ENCODE measurements at places on chromosomes 2 and 18.

- DNase-seq, result no peak
Observed at GRCh38 chr2:122029456-122029855, 274.0 kb downstream of the TSN start.

- no peak for DNase-seq
Observed at GRCh38 chr18:76452357-76452756, 42.7 kb downstream of the ZNF516 start.

DNA sequence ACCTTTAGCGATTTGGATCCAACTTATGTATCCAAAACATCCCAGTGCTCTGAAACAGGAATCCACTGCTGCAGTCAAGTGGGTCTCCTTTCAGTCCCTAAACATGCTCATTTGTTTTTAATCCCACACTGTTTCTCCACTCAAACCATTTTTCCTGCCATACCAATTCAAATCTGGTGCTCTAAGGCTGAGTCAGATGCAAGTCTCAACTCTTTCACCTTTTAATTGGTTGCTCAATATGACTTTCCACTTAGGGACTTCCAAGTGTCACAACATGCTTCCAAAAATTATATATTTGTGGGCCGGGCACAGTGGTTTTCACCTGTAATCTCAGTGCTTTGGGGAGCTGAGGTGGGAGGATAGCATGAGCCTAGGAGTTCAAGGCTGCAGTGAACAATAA, 113.4 kb upstream of the TANK start:
- no peak for DNase-seq

GRCh38 chr2:191666732-191667131, 11.2 kb upstream of the NABP1 start:
- peak; percentile 21 for DNase-seq

DNA sequence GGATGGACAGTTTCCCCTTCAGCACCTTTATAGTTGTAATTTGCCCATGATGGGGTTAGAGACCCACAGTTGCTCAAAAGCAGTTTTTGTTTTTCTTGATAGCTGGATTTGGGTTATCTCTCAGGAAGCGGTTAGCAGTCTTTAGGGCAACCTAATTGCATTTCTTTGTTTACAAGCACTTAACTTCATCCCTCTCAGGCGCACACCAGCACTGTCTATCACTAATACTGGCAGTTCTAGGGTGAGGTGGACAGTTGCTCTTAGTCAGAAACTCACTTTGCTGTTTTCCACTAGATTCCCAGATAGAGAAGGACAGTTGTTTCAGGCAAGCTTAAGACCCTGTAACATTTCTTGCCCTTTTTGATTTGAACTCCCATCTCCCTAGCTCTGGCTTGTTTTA, 146.0 kb downstream of the AGAP1 start:
- DNase-seq, result no peak

DNA sequence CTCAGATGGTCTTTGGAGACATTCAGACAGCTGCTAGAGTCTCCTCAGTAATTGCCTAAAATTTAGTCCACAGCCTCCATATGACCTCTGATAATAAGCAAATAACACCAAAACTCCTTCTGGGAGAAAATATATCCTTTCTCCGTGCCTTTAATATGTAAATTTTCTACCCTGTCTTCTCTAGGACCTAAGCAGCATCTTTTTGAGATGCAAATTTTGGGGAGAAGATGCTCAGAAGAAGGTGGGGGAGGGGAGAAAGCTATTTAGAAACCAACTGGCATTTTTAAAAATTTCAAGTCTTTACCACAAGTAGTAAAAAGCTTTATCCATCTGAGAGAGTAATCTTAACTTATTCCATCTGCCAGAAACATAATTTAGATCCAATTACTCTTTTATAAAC, 120.4 kb upstream of the MSH6 start:
- DNase-seq, result no peak

- no peak for DNase-seq
Observed at GRCh38 chr2:234932591-234933168, 19.1 kb upstream of the SH3BP4 start.

- no peak for DNase-seq
Observed at GRCh38 chr2:199216253-199216652, 241.5 kb downstream of the SATB2 start.

- DNase-seq, result no peak
Observed at GRCh38 chr2:237538901-237539300, 27.5 kb upstream of the PRLH start.

DNA sequence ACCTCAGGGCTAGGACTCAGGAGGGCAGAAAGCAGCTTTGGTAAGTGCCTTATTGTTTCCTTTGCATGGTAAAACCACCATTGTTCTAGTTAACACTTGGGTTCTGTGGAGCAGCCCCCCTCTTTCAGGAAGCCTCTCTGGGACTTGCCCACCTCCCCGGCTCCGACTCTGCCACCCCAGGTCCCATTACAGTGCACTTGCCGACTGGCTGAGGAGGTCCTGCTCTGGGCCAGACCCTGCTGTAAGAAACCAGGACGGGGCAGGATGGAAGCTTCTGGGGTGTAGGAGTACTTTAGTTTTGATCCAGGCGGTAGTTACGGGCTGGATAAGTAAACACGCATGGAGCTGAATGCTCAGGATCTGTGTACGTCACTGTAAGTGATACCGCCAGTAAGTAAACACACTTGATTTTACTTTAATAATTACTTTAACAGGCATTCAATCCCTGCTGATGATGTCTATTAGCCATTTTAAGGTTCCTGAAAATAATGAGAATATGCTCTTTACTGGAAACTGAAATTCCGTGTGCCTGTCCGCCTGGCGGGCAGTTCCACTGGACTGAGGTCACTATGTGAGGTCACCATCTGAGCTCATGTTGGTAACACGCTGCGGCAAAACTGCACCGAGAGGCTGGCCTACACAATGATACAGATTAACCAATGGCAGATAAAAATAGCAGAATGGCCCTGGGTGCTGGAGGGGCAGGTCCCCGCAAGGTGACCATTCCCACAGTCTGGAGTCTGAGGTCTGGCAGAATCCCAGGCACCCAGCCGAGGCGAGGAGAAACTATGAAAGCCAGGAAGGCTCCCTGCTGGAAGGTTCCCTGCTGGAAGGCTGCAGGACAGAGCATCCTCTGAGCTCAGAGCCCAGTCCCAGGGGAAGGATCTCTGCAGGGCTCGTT, 25.2 kb downstream of the HS1BP3 start:
- no peak for DNase-seq

DNA sequence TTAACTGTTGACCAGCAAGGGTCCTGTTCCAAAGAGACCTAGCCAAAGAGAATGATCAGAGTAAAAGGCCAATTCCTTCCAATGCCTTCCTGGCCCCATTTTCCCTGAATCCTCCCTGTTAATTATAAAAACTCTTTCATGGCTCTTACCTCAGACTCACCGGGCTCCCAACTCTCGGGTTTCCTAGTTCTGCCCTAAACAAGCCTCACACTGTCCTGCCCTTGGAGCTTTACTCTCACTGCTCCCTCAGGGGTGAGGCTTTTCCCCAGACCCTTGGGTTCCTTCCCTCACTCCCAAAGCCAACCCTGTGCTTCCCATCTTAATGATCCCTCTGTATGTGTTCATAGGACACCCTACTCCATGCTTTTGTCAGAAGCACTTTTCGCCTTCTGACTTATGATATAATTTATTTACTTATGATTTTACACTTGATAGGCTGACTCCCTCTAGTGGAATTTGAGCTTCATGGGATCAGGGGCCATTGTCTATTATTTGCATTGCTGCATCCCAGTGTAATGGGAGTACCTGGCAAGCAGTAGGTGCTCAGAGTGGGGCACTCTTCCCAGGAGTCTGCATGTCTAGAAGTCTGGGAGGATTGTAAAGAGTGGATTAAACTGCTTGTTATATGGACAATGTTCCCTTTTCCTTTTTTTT, 29.9 kb upstream of the ZNG1B start:
- peak; percentile 23 for DNase-seq

Measured in RPMI8226 (cell line).